ENCODE measurements at places on chromosomes 2 and 18.

DNA sequence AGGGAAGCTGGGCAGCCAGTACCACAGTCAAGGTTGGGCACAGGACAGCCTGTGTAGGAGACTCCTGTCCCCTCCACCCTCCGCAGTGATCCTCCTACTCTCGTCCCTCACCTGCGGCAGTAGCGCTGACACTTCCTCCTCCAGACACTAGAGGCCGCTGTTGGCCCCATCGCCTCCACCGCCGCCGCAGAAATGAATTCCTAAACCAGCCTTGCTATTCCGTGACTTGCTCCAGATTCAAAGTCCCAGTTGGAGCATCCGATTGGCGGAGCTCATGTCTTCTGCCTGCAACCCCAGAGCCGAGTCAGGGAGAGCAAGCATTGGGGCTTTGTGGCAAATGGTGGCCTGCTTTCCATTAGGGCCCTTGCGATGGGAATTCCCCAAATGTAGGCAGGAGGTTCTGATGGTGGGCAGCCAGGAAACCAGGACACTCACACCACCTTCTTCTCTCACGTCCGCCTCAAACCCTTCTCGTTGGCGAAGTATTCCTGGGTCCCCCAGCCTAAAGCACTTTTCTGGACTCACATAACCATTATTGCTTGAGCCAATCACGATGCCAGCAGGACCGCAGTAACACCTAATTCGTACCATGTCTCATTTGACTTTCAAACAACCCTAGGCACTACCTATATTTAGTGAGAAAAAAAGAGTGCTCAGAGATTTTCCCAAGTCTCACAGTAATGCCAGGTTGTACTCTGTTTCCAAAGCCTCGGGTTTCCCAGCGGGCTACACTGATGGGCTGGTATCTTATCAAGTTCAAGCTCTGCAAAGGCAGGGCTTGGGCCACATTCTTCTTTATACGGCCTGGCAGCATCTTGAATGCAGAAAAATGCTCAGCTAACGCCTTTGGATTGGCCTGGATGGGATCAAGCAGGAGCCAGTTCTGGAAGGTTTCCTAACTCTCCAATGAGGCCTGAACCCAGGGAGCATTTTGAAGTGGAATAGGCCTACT lies 1.2 kb upstream of the DNAJB2 start:
- DNase-seq = peak; percentile 82

GRCh38 chr2:170202437-170202836 lies 24.5 kb downstream of the MYO3B start:
- no peak for DNase-seq

GRCh38 chr2:235812185-235812665 lies 318.4 kb downstream of the AGAP1 start:
- no peak for DNase-seq

GRCh38 chr18:58828399-58829121 lies 36.1 kb upstream of the ZNF532 start:
- no peak for DNase-seq

DNA sequence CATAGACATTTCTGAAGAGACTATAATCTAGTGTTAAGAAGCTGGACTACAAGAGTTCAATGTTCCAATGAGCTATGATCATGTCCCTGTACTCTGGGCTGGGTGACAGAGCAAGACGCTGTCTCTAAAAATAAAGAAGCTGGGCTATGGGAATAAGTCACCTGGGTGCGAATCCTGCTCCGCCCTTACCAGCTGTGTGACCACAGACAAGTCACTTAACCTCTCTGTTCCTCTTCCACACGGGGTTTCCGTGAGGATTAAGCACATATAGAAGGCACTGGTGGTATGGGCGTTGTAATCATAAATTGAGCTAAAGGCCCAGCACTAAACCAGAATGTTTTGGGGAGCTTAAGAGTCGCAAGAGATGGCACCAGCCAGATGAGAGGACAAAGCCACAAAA lies 178.5 kb downstream of the HAUS1 start:
- DNase-seq = no peak

DNA sequence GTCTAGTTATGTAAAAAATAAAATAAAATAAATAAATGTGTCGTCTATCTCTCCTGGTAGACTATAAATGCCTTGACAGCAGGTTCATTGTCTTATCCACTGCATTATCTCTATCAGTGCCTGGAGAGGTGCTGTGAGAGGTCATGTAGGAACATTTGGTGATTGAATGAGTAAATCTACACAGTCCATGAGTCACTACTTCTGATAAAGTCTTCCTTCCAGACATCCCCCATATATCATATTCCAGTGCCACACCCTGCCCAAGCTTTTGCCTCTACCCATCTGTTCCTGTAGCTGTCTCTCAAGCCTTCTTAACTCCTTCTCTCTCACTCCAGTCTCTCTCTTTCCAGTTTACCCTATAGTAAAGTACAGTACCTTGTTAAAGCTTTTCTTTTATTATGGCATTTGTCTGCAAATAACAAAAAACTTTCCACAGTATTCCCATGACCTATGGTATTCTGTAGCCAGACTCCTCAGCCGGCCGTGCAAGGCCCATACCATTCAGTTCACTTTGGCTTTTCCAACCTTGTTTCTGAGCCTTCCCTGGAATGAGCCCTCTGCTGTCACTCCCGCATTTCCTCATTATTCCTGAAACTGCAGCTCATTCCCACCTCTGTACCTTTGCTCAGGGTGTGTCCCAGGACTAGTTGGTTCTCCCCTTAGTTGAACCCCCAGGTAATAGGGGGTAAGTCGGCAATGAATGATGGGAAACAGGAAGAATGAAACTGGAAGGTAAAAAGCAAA lies 37.5 kb downstream of the ANXA4 start:
- peak; percentile 69 for DNase-seq

DNA sequence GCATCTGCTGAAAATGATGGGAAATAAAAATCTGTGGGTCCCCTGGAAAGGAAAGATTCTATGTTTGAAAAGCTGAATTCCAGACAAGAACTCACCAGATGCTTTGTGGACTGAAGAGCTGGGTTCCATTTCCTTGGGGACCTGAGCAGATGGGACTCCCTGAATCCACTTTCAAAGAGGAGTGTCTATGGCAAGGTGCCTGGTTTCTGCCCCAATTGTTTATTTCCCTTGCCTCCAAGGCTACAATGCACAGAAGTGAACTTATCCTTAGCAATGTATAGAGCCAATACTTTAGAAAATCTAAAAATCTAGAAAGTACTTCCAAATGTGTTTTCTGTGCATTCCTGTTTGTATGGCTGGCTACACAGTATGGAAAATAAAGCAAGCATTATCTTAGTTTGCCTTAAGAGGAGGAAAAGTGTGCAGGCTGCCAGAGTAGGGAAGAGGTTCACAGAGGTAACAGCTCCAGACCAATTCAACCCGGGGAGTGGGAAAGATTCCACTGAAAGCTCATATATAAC lies 420.5 kb downstream of the NRXN1 start:
- DNase-seq = no peak

DNA sequence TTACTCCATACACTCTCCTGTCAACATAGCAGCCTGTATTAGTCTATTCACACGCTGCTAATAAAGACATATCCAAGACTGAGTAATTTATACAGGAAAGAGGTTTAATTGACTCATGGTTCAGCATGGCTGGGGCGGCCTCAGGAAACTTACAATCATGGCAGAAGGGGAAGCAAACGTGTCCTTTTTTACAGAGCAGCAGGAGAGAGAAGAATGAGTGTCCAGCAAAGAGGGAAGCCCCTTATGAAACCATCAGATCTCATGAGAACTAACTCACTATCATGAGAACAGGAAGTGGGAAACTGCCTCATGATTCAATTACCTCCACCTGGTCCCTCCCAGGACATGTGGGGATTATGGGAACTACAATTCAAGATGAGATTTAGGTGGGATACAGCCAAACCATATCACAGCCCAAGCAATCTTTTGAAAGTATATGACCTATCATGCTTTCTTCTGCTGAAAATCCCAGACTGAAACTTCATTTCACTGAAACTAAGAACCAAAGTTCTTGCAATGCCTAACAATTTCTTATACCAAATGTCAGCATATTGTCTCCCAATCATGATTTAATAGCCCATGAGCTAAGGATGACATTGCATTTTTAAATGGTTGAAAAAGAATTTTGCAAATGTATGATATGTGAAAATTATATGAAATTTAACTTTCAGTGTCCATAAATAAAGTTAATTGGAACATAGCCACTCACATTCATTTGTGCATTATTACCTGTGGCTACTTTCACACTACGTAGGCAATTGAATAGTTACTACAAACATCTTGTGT lies 686.8 kb upstream of the ZEB2 start:
- DNase-seq = no peak

GRCh38 chr18:79887181-79888000 lies 64.1 kb downstream of the SLC66A2 start:
- no peak for DNase-seq

- no peak for DNase-seq
These were observed 129.6 kb downstream of the MREG start for GRCh38 chr2:215883799-215884198.

GRCh38 chr2:7427293-7428060 lies 510.3 kb downstream of the RNF144A start:
- DNase-seq = peak; percentile 82

DNA sequence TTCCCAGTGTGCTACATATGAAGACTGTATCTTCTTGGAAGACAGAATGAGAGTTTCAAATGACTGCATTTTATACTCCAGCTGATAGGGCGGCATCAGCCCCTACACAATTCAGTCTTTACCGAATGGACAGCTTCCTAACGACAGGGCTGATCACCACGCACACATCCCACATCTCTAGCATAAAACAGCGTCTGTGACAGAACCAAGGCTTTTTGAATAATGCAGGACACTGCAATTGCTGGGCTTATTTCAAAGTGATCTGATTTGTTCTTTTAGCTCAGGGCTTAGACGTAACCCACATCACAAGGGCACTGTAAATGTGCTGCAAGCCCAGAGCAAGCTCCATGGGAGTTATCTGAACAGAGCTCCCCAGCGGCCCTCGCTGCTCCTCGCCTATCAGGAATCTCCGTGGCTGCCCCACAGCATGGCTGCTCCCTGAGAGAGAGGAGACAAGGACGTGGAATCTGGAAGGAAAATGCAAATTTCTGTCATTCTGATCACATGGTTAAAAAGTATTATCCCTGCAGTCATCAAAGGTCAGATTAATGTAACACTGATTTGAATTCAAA lies 158.5 kb upstream of the ALKAL2 start:
- DNase-seq = no peak

- no peak for DNase-seq
These were observed 77.9 kb upstream of the GLS start for GRCh38 chr2:190802626-190803209.

- peak; percentile 46 for DNase-seq
These were observed 54.6 kb upstream of the COBLL1 start for GRCh38 chr2:164896226-164896625.

- no peak for DNase-seq
These were observed 57.1 kb upstream of the OTOS start for GRCh38 chr2:240197462-240198139.

DNA sequence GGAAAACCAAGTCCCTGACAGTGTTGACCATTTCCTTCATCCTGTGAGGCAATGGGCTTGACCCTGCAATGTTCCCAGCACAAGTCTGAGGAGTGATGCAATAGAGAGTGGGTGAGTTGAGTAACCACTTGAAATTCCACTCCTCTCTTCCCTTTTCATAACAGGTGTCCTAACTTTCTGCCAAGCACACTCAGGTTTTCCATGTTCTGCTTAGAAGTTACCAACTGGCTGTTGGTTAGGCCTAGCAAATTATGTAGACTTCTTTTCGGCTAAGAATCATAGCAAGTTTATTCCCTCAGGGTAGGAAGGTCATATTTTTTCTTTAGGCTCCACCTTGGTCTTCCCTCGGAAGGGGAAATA lies 11.5 kb downstream of the GNLY start:
- peak; percentile 95 for DNase-seq

DNA sequence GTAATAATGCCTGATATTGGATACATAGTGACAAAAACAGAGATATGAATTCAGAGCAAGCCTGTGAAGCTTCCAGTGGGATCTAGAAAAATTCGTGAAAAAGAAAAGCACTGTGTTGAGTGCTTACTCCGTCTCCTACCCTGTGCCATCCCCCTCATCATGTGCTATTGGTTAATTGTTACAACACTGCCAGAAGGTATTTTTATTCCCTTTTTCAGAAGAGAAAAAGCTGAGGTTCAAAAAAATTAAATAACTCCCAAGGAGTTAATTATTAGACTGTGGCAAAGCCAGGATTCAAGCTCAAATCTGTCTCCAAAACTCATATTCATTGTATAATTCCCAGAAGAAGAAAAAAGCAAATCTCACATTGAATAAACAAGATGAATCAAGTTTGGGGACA lies 735.5 kb upstream of the ACVR2A start:
- DNase-seq = no peak

GRCh38 chr2:98404556-98405250 lies 40.0 kb upstream of the INPP4A start:
- no peak for DNase-seq

GRCh38 chr18:37470986-37471385 lies 94.6 kb downstream of the CELF4 start:
- DNase-seq = no peak

DNA sequence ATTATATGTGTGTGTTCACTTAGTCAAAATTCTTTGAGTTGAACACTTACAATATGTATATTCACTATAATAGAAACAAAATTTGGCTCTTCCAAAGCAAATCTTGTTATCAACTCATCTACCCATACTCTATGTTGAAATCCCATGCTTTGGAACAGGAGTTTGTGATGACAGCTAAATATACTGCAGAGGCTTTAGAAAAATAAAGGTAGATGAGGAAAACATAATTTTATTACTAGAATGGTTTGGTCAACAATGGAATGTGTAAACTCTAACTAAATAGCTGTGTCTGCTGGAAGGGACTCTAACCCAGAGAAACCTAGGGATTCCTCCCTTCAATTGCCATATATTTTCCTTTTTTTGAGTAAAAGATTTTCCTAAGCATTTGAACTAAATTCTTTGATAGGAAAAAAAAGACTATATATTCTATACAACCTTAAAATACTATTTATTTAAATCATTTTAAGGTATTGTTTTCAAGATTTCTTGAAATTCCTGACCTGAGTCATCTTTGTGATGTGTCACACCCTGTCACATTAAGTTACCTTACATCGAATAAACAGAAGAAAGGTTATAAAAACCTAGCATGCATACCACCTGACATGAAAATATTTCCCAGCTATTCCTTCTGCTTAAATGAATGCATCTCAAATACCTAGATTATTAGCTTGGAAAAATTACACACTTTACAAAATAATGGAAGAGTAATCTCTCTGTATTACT lies 175.5 kb downstream of the OTX1 start:
- DNase-seq = no peak

DNA sequence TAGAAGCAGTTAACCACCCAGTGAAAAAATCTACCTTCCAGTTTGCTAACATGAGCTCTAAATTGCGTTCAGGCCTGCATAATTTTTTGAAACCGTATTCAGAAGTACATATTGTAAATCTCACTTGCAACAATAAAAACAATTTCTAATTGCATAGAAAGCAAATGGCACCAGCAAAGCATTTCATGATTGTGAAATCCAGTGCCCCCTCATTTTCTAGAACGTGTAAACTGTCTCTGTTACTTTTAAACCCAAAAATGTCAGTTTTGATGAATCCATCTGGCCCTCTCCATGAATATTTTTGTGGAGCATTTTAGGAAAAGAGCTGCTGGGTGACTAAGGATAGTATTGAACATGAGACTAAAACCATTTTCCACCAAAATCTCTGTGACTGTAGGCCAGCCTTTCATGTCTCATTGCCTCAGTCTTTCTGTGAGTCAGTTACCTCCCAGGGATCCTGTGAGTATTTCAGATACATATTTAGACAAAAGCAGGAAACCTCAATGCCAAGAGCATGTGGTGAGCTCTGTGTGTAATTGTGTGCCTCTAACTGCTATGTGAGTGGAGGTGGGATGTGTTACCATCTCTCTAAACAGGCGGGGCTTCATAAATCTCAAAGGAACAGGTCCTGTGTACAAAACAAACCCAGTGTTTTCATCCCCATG lies 477.8 kb upstream of the DCC start:
- no peak for DNase-seq
